ENCODE measurements at places on chromosomes 1 and 21.
A peak's percentile ranks its signal among the peaks of the same experiment; 100 is the strongest.

GRCh38 chr1:93680420-93681100, 1.1 kb downstream of the BCAR3 start:
- peak overlapping the region; percentile 90 for H3K27ac ChIP-seq
- H3K36me3 ChIP-seq = no peaks in the 10 kb centered on the region
- H3K4me1 ChIP-seq = peaks cover 42% of the 10 kb centered on the region
- peak overlapping the region; percentile 81 for H3K4me3 ChIP-seq

- H3K4me1 ChIP-seq = no peaks in the 10 kb centered on the region
- H3K27me3 ChIP-seq = no peaks in the 10 kb centered on the region
- no peak for DNase-seq
- H3K36me3 ChIP-seq = no peaks in the 10 kb centered on the region
These were observed 40.2 kb upstream of the C1orf53 start for GRCh38 chr1:197862221-197862620.

DNA sequence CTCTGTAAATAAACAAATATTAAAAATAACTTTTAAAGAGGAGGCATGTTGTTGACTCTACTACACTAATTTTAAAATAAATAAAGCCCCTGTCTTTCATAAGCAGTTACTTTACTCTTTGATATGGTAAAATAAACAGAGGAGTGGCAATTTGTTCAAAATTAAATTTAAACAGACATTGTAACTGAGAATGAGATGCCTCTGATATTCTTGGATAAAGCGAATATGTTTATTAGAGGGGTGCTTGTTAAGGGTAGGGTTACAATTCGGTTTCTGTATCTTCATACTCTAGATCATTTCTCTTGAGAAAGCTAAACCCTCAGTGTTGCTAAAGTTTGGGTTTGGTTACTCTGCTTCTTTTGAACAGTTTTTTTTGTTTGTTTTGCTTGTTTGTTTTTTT, 19.6 kb downstream of the LPAR3 start:
- no peak for DNase-seq
- no peaks in the 10 kb centered on the region for H3K4me1 ChIP-seq
- H3K4me3 ChIP-seq = no peak overlapping the region
- H3K27me3 ChIP-seq = peaks cover 5% of the 10 kb centered on the region

GRCh38 chr1:205983925-205984725, 19.1 kb downstream of the RAB7B start:
- peak overlapping the region; percentile 49 for H3K27ac ChIP-seq
- H3K36me3 ChIP-seq = peaks cover 17% of the 10 kb centered on the region

- peak overlapping the region; percentile 88 for H3K4me3 ChIP-seq
- peaks cover 19% of the 10 kb centered on the region for H3K4me1 ChIP-seq
- peak overlapping the region; percentile 99 for H3K27ac ChIP-seq
- H3K27me3 ChIP-seq = no peaks in the 10 kb centered on the region
These were observed 667 bp downstream of the TMEM50B start for GRCh38 chr21:33478935-33479678.

- no peaks in the 10 kb centered on the region for H3K27me3 ChIP-seq
- H3K4me1 ChIP-seq = peaks cover 2% of the 10 kb centered on the region
These were observed 73.6 kb upstream of the SLC45A1 start for GRCh38 chr1:8244304-8244703.

GRCh38 chr1:230030122-230030821, 36.8 kb upstream of the GALNT2 start:
- H3K27me3 ChIP-seq = no peaks in the 10 kb centered on the region
- no peak overlapping the region for H3K27ac ChIP-seq
- H3K36me3 ChIP-seq = no peaks in the 10 kb centered on the region

DNA sequence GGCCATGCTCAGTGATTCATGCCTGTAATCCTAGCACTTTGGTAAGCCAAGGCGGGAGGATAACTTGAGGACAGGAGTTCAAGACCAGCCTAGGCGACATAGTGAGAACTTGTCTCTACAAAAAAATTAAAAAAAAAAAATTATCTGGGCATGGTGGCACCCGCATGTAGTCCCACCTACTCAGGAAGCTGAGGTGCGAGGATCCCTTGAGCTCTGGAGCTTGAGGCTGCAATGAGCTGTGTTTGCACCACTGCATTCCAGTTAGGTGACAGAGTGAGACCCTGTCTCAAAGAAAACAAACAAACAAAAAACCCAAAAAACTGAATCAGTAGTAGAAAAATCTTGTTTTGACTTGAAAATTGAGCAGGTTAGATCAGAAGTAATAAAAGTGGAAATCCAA, 67.1 kb upstream of the IPO9 start:
- no peaks in the 10 kb centered on the region for H3K36me3 ChIP-seq
- H3K4me1 ChIP-seq = peaks cover 42% of the 10 kb centered on the region
- H3K4me3 ChIP-seq = no peak overlapping the region
- no peak for DNase-seq

- H3K4me3 ChIP-seq = no peak overlapping the region
- H3K27me3 ChIP-seq = no peaks in the 10 kb centered on the region
- no peaks in the 10 kb centered on the region for H3K4me1 ChIP-seq
- no peaks in the 10 kb centered on the region for H3K36me3 ChIP-seq
These were observed 14.7 kb upstream of the AHCYL1 start for GRCh38 chr1:109969907-109970306.

- DNase-seq = no peak
- H3K4me1 ChIP-seq = no peaks in the 10 kb centered on the region
- H3K4me3 ChIP-seq = no peak overlapping the region
- no peaks in the 10 kb centered on the region for H3K36me3 ChIP-seq
- H3K27ac ChIP-seq = no peak overlapping the region
These were observed 24.7 kb upstream of the GUCA2B start for GRCh38 chr1:42128499-42128898.

GRCh38 chr1:119766374-119766794, 2.3 kb downstream of the HMGCS2 start:
- no peak for DNase-seq
- no peaks in the 10 kb centered on the region for H3K27me3 ChIP-seq

DNA sequence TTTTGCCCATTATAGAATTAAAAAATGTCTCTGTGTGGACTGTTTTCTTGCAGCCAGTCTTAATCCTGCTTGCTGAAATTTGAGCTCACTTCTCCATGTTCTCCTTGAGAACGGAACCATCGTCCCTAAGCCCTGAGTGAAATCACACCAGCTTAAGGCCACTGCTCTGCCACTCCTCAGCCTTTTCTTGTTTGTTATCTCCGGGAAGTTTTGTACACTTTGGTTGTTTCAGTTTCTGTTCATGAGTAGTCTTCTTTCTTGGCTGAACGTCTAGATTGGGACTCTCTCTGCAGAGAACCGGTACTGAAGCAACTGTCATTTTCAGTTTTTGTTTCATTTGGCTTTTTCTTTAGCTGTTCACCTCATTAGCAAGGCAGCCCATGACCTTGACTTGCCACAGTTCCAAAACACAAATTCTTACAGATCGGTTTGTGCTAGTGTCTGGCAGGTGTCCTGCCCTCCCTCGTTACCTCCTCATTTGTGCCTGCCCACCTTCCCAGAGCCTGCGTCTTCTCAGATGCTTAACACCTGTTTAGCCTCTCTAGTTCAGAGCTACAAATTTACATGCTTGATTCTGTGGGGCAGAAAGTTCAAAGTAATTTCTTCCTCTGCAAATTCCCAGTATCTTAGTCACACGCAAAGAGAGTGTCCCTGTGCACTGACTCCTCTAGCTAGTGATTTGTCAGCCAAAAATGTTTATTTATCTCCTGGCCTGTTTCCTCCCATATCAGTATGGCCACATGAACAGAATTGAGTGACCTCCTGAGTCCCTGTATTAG, 12.4 kb downstream of the PSEN2 start:
- peaks cover 7% of the 10 kb centered on the region for H3K36me3 ChIP-seq
- H3K27ac ChIP-seq = no peak overlapping the region
- H3K4me1 ChIP-seq = no peaks in the 10 kb centered on the region
- no peaks in the 10 kb centered on the region for H3K27me3 ChIP-seq
